ENCODE measurements at places on chromosomes 5 and 9.

- no peak for DNase-seq
Measured at GRCh38 chr5:129971714-129972113, 67.4 kb downstream of the CHSY3 start.

GRCh38 chr5:79924936-79925893 is 65.8 kb downstream of the MTX3 start:
- peak; percentile 7 for DNase-seq

- DNase-seq: no peak
Measured at GRCh38 chr5:112923148-112923917, 1.3 kb upstream of the REEP5 start.

- DNase-seq: no peak
Measured at GRCh38 chr5:40397091-40397490, 282.6 kb upstream of the PTGER4 start.

DNA sequence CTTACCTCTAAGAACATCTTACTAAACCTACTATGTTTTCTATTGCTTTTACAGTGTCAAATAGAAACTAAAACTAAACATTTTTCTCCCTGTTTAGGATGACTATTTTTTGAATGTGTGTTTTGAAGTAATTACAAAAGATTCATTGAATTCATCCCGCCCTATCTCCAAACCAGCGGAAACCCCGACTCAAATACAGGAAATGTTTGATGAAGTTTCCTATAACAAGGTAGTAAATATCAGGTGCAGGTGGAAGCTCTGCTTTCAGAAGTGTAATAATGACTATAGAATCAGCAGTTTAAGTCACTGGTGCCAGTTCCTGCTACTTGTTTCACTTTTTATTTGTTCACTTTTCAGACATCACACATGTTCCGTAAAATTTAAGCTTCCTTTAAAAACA is 20.0 kb downstream of the ERAP2 start:
- DNase-seq: no peak

DNA sequence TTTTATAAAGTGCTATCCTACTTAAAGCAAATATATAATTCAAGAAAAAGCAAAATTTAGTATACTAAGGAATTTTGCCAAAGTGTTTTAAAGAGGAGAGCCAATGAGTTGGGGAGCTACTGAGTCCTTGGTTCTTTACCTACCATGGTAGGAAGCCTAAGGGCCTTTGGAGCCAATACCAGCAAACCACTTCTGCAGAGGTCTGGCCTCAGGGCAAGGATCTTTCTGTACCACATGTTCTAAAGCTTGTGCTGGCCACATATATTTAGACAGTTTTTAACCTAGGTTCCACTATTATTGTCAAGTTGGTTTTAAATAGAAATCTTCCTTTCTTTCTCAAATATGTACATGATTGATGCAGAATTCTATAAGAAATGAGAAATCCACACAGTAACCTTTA is 172.3 kb upstream of the NREP start:
- no peak for DNase-seq
